Fibroblast of skin of left quadriceps (primary cell): ENCODE measurements at places on chromosomes 6 and 20.
A peak's percentile ranks its signal among the peaks of the same experiment; 100 is the strongest.

DNA sequence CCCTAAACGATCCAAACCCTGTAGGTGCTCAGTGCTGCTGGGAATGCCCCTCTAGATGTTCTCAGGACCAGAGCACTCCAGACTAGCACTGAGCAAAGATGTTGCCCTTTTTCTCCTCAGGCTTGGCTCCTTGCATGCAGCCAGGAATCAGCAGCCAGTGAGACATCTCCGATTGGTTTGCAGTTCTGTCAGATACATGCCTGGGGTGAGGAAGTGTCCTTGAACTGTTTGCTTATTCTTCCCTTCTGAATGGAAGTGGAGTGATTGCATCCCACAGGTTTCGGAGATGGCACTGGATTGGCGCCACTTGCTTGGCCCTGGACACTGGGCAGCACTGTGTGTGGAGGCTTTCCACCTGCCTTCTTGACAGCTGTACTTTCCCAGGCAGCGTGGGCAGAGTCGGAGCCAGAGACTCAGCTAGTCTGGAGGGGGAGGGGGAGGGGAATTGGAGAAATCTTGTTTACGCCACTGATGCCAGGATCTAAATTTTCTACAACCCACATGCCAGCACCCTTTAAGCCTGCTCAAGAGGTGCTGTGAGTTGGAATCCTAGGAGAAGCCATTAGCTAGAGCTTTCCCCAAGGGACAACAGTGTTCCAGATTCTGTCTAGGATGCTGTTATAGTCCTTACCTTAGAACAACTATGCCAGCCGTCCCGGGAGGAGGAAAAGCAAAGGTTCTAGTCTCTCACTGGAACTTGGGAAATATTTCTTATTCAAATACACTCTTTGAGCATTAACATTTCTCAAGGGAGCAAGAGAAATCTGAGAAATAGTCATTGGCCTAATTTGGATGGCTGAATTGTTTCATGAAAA is 49.2 kb upstream of the SASH1 start:
- DNase-seq: no peak

- DNase-seq: peak; percentile 39
These were observed 16.8 kb upstream of the ARFGEF2 start for GRCh38 chr20:48904566-48905296.

DNA sequence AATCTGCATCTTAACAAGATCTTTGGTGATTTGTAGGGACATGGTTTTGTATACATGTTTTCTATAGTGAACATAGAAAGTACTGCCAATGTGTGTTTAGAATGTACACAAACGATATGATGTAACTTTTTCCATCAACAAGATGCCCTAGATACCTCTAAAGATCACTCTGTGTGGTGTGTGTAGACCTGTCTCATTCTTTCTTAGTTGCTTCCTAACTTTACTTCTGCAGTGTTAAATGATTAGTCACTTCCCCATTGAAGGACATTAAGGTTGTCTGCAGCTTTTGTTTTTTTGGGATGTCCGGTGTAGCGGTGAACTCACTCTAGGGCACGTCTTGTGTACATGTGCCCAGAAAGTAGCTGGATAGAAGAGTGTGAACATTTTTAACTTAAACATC is 35.9 kb downstream of the CDYL start:
- DNase-seq: no peak

DNA sequence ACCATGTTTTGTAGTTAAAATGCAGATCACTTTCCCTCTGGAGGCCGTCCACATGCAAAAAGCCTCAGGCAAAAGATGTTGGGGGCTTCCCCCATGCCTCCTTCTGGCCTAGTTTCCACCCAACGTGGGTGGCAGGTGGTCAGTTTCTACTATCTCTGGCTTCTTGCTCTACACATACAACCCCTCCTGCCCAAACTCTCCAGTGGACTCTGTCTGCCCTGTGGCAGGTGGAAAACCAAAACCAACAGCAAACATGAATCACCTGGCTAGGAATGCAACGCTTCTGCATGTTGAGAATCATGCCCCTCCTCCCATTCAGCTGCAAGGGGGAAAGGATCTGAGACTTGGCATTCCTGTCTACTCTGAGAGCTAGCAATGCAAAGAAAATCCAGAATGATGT is 94.8 kb downstream of the MBOAT1 start:
- no peak for DNase-seq

DNA sequence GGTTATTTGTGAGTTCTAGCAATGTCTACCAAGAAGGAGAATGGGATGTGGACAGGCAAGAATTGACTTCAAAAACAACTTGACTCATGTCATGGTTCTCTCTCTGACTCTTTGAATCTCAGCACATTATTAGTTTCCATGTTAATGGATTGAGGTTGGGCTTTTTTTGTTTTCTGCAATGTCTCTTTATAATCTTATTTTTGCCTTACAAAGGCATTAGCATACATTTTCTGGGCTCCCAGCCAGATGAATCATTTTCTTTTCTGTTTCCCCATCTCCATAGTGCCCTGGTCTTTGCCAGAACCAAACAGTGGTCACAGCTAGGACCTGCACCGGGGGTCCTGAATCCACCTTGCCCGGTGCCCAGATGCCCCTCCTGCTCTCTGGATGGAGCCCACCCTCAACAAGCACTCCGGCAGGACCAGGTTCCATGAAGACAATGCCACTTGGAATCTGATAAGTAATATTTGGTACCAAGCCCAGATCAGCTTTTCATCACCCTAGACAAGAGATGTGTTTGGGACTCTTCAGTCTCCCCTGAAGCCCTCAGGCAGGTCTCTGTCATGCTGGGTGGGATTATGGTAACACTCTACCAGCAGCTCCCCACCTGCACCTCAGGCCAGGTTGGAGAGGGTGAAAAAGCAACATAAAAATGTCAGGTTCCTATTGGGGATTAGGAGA is 266.7 kb upstream of the SULF2 start:
- peak; percentile 90 for DNase-seq

DNA sequence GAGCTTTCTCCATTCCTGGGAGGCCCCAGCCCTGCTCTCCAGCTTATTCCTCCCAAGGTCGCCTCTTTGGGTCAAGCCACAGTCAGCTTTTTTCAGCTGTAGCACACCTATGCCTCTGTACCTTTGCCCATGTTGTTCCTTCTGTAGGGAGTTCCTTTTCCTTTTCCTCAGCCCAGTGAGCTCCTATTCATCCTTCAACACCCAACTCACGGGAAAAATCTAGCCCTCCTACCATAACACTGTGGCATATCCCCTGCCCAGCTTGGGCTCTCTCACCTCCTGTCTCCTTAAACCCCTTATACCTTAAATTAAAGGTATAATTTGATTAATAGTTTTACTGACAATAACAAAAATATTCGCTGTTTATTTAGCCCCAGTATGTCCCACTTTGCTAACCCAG is 58.3 kb upstream of the XRN2 start:
- DNase-seq: no peak

- DNase-seq: no peak
These were observed 11.8 kb upstream of the IBTK start for GRCh38 chr6:82259389-82259788.

DNA sequence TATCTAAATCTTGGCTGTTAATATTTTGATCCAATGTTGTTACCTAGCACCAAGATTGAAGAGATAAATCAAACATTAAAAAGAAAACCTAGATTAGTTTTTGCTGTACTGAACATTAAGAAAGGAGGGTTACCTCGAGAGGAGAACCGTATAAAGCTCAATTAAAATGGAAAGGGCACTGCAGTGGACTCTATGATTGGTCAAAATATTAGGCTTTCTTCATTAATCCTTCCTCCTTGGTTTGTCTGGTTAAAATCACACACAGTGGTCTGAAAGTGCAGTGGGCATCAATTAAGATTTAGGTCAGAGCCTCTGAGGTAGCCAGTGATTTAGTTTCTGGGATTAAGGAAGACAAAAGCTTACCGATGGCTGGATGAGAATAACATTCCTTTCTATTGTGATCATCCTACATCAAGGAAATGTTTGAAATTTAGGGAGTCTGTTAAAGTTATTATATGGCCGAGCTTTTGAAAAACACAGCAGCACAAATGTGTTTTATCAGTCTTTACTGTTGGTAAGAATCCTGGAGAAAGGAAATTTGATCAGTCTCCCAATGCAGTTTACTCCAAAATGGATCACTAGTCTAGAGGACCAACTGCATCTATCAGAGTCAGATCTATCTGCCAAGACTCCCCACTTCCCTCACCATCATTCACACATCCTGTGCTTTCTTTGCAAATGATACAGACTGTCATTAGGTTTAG is 134.6 kb upstream of the NEDD9 start:
- peak; percentile 19 for DNase-seq

GRCh38 chr20:47319517-47320252 is 36.8 kb downstream of the ZMYND8 start:
- peak; percentile 67 for DNase-seq

- no peak for DNase-seq
These were observed 13.2 kb downstream of the MMP24OS start for GRCh38 chr20:35264755-35265154.
